CD4-positive, alpha-beta T cell treated with Interleukin-12 subunit alpha and Interleukin-12 subunit beta, for 1 hour (primary cell): ENCODE measurements at places on chromosomes 7 and 10.
A peak's percentile ranks its signal among the peaks of the same experiment; 100 is the strongest.

- DNase-seq = no peak
Measured at GRCh38 chr10:33938001-33938400, 603.5 kb upstream of the NRP1 start.

DNA sequence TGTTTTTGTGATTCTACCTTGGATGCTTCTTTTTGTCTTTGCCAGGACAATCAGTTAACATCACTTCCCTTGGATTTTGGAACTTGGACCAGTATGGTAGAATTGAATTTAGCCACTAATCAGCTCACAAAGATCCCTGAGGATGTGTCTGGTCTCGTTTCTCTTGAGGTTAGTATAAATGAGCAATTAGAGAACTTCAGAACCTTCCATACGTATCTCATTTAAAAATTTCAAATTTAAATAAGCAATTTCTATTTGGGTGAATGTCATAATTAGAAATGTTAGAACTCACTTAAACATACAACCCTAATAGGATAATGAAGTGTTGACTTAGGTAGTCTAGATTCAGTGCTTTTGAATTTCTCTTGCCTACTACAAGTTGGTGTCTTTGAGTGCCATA is 69.3 kb upstream of the ADRA2A start:
- DNase-seq = no peak

GRCh38 chr10:55641601-55642000 is 719.5 kb downstream of the ZWINT start:
- no peak for DNase-seq

GRCh38 chr10:80158598-80159127 is 26.1 kb downstream of the PLAC9 start:
- no peak for DNase-seq

DNA sequence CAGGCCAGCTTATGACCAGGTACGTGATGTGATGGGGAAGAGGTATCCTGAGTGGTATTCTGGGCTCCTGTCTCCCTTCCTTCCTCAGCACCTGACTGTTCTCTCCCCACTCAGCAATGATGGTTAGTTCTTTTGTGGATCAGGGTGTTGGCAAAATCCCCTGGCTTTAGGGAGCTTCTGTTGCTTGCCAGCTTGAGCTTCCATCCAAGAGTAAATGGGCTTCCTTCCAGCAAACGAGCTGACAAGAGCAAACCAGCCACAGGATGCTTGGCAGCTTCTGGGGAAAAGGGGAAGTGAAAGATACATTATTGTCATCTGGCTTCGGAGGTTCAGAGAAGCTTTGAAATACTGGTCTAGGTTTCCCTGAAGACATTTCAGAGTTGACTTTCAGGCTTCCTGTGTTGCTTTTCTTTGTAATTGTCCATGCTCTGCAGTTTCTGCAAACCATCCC is 5.2 kb downstream of the DUSP5 start:
- DNase-seq = peak; percentile 33

DNA sequence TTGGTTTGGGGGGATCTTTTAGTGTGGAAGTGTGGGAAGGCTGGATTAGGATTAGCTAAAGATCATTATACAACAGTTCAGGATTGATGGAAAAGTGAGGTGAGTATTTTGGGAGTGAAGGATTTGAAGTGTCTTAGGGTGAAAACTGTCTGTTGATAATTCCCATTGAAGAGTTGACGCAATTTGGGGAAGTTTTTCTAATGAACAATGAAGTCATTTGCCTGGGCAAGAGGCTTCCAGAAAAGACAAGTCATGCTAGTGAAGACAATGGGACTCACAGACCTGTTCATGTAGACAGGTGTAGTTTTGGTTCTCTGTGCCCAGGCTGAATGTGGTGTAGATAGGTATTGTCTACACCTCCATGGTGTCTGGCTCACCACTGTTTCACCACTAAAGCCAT is 194.3 kb upstream of the GPR26 start:
- DNase-seq = no peak

DNA sequence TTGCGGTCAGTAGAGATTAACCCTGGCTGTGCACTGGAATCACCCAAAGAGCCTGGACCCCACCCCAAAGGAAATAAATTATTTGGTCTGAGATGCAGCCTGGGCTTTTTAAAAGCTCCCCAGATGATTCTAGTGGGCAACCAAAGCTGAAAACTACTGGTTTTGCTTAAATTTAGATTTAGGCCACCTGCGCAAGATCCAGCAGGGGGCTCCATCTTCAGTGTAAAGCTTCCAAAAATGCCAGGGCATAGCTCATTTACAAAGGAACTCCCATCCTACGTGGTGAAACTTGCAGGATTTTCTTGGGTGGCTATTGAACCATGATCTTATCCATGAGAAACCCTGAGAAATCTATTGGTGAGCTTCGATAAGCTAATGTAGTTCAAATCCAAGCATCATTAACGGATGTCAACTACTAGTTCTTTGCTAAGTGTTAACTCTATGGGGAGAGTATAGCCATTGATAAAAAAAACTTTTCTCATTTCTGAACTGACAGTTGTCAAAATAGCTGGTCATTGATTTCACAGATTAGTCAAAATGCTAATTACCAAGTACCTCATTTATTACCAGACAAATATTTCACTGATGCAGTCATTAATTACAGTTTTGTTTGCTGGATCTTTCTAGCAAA is 315.3 kb downstream of the LHFPL3 start:
- no peak for DNase-seq

- DNase-seq = peak; percentile 22
Measured at GRCh38 chr7:7416031-7416858, 119.4 kb downstream of the COL28A1 start.

DNA sequence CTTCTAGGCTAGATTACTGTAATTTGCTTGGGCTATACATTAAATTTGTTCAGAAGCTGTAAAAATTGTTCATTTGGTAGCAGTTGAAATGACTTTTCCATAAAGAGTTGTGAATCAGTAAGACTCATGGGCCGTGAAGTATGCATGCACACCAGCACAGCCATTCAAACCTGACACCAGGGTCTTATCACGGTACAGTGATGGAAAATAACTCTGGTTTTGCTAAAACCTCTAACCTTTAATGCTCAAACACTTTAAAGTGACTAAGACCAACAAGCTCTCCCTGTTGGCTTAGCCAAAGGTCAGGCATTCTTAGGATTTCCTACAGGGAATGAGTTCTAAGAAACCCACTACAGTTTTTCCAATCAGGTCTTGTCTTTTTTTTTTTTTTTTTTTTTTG is 11.5 kb downstream of the ARL3 start:
- DNase-seq = no peak

DNA sequence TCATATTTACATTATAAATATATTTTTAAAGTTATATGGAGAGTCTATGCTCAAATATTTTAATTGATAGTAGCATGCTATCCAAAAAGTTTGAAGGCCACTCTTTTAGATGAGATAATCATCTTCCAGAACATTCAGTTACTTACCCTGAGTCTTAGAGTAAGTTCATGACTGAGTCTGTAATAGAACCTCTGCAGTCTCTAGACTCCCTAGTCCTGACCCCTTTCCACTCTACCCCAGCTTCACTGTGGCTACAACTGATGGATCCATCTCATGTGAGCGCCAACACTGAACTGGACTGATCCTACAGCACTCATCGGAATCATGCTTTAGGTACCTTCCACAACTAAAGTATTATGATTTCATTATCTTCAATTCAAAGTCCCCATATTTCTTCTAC is 10.1 kb downstream of the HACD1 start:
- DNase-seq = no peak

GRCh38 chr7:128104108-128104742 is 73.0 kb upstream of the LRRC4 start:
- DNase-seq = no peak

- no peak for DNase-seq
Measured at GRCh38 chr7:37050801-37051200, 326.5 kb upstream of the AOAH start.

DNA sequence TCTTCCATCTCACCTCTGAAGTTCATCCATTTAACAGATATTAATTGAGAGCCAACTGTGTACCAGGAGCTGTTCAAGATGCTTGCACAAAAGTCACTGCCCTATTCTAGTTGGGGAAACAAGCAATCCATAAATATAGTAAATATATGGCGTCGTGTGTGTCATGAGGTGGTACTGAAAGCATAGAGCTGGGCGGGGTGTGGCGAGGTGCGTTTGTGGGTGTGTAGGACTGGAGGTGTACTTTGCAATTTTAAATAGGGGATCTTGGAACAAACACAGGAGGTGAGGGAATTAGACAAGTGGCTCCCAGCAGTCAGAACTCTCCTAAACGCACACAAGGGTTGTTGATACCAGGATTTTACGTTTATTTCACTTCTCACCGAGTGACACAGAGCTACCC is 490 bp upstream of the ZNF239 start:
- no peak for DNase-seq

- no peak for DNase-seq
Measured at GRCh38 chr7:146902728-146903127, 786.1 kb downstream of the CNTNAP2 start.

DNA sequence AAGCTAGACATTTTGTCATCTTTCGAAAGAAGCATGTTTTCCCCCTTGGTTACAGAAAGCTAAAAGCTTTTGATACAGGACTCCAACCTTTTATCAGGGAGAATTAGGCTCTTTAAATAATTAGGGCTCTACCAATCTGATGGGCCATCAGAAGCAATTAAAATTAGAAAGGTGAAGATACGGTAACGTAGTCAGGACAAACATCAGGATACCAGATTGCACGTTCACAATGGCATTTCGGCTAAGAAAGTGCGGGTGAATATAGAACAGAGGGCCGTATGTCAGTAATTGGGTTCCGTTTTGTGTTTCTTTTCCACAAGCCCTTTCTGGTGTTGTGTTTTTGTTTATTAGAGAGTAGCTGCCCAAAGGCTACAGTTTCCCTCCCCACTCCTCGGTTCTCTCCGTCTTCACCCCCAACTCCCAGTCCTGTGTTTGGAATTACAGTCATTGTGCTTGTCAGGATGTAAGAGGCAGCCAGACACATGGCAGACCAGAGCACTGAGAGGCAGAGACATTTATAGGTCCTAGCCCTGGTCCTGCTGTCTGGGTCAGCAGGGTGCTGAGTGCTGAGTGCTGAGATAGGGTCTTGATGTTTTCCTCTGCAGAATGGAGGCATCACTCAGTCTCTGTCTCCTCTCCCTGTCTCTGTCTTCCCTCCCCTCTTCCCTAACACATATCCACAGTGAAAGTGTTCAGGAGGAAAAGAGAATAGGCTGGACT is 5.5 kb downstream of the PFKP start:
- no peak for DNase-seq

GRCh38 chr10:86729677-86730076 is 26.7 kb upstream of the BMPR1A start:
- no peak for DNase-seq

GRCh38 chr10:82538272-82538671 is 663.3 kb downstream of the NRG3 start:
- no peak for DNase-seq

DNA sequence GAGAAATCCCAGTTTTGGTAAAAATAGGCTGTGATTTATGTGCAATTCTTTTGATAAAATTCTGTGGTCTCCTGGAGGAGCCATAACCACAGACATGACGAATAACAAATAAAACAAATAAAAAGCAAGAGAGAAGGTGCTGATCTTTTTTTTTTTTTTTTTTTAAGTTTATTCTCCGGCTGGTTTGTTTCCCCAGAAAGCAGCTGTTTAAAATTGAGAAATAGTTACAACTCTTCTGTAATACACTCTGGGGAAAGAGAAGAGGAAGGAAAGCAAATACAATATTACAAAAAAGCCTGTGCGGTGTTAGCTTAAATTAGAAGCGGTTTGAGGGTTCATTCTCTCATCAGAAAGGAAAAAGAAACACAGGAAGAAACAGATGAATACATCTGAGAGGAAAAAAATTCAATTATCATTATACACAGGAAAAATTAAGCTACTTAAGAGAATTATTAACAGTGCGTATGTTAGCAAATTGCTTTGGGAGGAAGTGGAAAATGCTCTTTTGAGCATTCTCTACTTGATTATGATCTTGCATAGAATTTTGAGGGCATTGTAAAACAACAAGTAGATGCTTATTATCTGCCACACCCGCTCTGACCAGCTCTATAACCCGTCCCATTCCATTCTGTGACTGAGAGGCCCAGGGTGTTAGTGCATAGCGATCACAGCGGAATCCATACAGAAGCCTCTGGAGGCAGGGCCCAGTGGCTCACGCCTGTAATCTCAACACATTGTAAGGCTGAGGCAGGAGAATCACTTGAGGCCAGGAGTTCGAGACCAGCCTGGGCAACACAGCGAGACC is 40.6 kb upstream of the WAC start:
- DNase-seq = no peak

GRCh38 chr10:49008505-49009198 is 69.0 kb upstream of the LRRC18 start:
- no peak for DNase-seq

GRCh38 chr10:122999347-122999746 is 9.2 kb downstream of the IKZF5 start:
- DNase-seq = no peak

- no peak for DNase-seq
Measured at GRCh38 chr10:127991543-127992255, 84.8 kb downstream of the PTPRE start.

- peak; percentile 16 for DNase-seq
Measured at GRCh38 chr7:95608359-95609173, 12.2 kb upstream of the PDK4 start.

DNA sequence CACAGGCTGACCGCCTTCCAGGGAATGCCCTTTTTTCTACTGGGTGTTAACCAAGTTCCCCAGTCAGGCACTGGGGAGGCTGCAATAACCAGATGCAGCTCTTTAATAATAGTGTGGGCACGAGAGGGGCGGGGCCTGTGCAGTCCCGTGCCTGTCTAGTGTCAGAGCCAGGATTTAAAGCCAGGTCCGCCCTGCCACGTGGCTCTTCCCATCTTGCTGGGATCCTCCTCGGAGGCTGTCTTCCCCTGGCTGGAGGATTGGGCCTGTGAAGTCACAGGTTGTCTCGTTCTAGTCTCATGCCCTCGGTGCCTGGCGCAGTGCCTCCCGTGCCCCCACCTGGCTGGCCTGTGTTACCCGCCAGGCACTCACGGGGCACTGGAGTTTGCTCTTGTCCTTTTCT is 25.2 kb downstream of the TMEM120A start:
- DNase-seq = no peak

DNA sequence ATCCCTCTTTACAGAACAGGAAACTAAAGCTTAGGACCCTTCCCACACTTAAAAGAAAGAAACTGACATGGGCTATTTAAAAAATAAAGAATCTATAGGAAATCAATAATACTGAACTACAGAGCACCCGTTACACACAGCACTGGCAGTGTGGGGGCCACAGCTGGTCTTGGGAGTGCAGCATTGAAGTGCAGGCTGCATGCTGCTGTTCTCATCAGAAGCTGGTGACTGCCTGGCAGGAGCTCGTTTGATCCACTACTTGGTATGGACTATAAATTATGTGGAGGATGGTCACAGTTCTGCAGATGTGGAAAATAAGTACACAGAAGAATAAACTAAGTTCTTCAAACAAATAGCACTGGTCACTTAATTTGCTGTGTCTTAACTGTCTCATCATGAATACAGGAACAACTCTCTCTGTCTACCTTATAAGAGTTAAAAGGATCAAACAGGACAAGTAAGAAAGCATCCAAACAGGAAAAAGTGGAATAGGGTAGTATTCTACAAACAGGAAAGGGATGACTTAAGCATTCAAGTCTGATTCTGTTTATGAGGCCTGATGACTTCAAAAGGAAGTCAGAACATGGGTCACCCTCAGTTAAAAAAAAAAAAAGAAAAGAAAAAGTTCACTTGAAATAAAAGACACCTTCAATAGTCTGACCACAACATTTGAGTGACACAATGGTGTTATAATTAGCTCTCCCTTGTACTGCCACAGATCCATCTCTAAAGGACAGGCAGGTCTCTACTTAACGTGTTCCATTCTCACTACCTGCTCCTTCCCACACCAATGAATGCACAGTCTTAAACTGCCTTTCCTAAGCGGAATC is 21.0 kb downstream of the DOCK4 start:
- no peak for DNase-seq

GRCh38 chr7:359766-360361 is 69.9 kb downstream of the FOXL3 start:
- no peak for DNase-seq

GRCh38 chr7:134153493-134154136 is 26.5 kb downstream of the LRGUK start:
- no peak for DNase-seq
